ENCODE measurements at places on chromosomes 5 and 9.

DNA sequence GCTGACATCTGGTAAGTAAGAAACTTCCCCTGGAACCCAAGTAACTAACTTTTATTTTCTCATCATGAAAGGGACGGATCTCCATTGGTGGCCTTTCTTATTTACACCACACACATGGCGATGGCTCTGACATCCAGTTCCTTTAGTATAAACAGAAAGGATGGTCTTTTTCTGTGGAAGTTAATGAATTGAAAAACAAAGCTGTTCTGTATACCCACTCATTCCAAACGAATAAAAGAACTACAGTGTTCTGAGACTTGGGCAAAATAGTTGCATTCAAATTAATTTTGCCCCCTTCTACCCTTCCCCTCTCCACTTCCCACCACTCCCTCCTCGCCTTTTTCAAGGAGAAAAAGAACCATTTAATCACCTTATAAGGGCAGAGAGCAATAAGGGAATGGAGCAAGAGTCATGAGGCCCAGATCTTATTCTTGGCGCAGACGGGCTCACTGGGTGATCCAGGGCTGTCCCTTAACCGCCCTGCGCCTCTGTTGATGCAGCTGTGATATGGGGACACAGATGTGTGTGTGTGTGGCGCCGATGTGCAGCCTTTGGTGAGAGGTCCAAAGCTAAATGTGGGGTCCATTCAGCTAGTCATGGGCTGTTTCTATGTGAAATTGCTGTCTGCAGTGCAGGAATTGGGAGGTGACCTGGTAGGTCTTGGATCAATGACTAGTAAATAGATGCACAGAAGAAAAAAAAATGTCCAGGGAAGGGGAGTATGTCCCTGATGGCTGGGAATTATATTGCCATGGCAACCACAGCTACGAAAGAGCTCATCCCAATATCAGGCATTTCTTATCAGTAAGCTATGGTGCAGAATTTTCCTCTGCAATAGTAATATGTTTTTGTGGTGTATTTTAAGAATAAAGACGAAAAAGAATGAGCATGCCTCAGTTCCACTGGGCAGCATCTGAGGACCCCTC, 141.5 kb upstream of the ERCC6L2 start:
- DNase-seq = no peak

GRCh38 chr5:32703957-32704356, 7.2 kb upstream of the NPR3 start:
- no peak for DNase-seq

DNA sequence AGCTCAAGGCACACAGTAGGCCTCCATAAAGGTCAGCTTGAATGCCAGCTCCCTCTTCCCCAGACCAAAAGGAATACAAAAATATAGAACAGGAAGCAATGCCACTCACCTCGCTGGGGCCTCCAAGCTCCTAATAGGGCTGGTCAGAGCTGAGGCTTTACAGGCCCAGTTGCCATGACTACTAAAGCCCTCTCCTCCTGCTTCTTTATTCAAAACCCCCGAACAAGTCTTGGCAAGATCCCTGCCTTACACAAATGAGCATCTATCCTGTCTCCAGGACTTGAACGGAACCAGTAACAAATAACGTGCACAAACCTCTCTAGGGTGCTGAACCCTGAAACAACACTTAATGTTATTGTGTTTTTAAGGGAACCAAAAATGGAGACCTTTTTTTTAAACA, 136.3 kb downstream of the SIL1 start:
- DNase-seq = no peak

DNA sequence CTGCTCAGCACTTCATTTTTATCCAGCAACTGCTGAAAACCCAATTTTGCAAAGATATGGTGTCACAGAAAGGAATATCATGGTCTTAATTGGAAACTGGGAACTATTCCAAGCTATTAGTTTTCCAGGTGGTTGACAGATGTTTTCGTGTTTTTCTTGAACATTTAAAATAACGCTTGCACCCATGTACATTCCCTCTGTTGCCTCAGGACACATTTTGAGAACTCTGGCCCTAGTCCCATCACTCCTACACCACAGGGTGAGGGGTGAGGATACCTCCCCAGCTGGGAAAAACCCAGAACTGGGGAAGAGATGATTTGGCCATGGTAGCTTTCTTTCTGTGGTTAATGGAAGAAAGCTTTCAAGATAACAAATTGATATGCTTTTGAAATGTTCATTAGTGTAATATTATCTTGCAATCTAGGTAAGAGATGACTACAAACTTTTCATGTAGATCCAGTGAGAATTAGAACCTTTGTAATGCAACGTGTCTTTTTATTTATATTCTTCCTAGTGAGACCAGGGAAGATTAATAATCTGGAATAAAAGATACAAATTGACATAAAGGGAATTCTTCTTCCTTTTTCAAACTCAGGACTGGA, 627.0 kb downstream of the RAB3C start:
- DNase-seq = no peak

GRCh38 chr9:8571643-8572042, 772.1 kb upstream of the DMAC1 start:
- no peak for DNase-seq

- no peak for DNase-seq
These were observed 73.2 kb upstream of the RAPGEF1 start for GRCh38 chr9:131813116-131813515.

- no peak for DNase-seq
These were observed 3.9 kb upstream of the LCN9 start for GRCh38 chr9:135659252-135659651.

DNA sequence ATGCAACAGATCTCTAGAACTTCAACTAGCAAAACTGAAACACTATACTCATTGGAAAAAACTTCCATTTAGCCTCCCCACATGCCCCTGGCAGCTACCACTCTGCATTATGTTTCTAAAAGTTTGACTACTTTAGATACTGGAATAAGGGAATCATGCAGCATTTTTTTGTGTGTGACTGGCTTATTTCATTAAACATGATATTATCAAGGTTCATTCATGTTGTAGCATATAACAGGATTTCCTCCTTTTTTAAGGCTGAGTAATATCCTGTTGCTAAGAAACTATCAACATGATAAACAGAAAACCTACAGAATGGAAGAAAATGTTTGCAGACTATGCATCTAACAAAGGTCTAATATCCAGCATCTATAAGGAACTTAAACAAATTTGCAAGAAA, 597.9 kb downstream of the DMRTA1 start:
- DNase-seq = no peak

GRCh38 chr9:129064499-129064908, 16.4 kb upstream of the DOLPP1 start:
- DNase-seq = no peak

DNA sequence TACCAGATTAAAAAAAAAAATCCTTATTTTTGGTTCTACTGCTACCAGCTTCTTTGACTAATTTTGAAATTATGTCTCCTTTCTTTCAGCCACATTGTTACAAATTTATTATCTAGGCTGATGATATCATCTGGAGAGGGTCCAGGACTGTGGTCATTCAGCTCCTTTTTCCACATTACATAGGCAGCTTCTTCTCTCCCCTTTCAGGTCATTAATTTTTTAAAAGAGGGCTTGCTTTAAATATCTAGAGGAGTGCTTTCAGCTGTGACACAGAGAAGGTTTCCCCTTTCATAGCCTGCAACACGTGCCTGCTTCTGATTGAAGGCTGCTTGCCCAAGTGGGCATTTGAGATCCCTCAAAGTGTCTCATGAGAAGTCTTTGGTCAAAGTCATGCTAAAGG, 155.7 kb upstream of the PAPPA start:
- DNase-seq = no peak

GRCh38 chr9:8684978-8685708, 885.6 kb upstream of the DMAC1 start:
- no peak for DNase-seq

GRCh38 chr5:13027874-13028273, 916.6 kb downstream of the DNAH5 start:
- no peak for DNase-seq

- no peak for DNase-seq
These were observed 330.2 kb upstream of the NREP start for GRCh38 chr5:112087222-112087621.

- no peak for DNase-seq
These were observed 25.4 kb upstream of the ZSWIM6 start for GRCh38 chr5:61306531-61307131.

- no peak for DNase-seq
These were observed 512.4 kb upstream of the CYLC2 start for GRCh38 chr9:102482776-102483175.

- no peak for DNase-seq
These were observed 458.0 kb downstream of the DMAC1 start for GRCh38 chr9:7341571-7341970.

Measured in chondrocyte (in vitro differentiated cells).